ENCODE measurements at places on chromosomes 6 and 20.

DNA sequence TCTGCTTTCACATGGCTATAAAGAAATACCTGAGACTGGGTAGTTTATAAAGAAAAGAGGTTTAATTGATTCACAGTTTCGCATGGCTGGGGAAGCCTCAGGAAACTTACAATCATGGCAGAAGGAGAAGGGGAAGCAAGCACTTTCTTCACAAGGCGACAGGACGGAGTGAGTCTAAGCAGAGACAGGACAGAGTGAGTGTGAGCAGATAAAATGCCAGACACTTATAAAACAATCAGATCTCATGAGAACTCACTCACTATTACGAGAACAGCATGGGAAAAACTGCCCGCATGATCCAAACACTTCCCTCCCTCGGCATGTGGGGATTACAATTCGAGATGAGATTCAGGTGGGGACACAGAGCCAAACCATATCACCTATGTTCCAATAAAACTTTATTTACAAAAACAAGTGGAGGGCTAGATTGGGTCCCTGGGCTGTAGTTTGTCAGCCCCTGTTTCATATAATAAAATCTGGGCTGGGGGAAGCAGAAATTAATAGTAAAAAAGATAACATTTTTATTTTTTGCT is 37.1 kb upstream of the CTAGE9 start:
- DNase-seq = no peak

- DNase-seq = no peak
Observed at GRCh38 chr6:68233623-68234022, 401.5 kb upstream of the ADGRB3 start.

GRCh38 chr6:169141671-169142537 is 111.7 kb downstream of the THBS2 start:
- peak; percentile 32 for DNase-seq

DNA sequence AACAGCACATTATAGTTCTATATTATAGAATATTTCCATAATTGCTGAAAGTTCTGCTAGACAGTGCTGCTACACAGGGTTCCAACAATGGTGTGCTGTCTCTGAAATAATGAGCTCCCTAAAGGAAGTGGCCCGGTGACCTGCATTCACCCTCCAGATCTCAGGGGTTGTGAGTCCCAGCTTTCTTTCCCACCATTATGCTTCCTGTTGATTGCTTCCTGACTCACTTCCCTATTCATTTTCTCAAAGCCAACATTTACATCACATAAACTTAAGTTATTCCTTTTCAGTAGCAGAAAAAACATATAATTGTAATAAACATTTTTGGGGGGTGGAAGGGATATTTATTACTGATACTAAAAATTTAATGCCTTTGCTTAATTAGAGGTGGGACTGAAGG is 12.9 kb upstream of the CCN6 start:
- DNase-seq = no peak

DNA sequence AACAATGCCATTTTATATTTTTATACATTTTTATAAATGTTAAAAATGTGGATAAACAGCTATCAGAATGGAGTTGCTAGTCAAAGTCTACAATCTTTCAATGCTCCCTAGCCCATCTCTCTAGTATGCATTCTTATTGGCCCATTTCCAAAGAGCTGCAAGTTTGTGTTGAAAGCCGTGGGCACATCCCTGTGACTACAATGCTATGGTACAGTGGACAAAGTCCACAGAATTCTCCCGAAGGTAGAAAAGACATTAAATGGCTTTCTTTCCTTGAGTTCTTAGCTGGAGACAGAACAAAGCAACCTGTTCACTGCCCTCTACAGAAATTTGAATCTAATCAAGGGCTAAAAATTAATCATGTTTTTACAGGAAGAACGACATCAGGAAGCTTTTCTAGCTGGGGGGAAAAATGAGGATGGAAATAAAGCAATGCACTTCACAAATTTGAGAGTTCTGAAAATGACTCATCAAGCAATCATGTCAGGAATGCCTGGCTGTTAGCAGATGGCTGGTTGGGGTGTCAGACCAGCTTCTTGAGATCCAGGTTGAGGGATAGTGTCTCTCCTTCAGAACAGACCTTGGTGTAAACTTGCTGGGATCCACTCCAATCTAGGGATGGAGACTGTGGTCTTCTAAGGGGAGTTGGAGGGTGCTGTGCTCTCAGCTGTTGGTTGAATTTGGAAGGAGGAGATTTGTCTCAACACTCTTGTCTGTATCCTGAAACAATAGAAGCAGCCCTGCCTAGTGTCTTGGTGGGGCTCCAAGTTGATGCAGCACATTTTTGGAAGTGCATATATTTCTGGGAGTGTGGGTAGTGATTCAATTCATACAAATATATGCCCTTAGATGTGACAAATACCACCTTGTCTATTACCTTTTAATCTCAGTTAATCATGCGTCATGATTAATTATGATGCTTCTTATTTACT is 143.4 kb upstream of the PHACTR1 start:
- no peak for DNase-seq
